Activated effector memory CD4-positive, alpha-beta T cell treated with Interleukin-2 at 50 U/mL for 16 hours (primary cell): ENCODE measurements at places on chromosomes 13 and 19.

DNA sequence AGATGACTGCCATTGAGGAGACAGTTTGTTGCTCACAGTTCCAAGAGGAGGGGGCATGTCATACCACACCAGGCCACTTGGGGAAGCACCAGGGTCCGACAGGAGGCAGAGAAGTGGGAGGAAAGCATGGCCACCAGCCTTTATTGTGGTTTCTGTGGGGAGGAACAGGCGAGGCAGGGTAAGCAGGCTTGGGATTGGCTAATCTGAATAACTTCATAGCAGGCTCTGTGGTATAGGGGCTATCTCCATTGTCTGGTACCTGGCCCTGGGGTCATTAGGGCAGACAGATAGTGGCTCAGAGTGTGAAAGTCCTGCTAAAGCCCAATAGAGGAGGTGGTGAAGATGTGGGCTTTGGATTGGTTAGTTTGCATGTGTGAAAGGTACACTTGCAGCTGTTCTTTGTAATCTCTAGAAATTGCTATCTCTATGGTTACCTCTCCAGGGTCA lies 35.5 kb downstream of the CBY2 start:
- DNase-seq: no peak

DNA sequence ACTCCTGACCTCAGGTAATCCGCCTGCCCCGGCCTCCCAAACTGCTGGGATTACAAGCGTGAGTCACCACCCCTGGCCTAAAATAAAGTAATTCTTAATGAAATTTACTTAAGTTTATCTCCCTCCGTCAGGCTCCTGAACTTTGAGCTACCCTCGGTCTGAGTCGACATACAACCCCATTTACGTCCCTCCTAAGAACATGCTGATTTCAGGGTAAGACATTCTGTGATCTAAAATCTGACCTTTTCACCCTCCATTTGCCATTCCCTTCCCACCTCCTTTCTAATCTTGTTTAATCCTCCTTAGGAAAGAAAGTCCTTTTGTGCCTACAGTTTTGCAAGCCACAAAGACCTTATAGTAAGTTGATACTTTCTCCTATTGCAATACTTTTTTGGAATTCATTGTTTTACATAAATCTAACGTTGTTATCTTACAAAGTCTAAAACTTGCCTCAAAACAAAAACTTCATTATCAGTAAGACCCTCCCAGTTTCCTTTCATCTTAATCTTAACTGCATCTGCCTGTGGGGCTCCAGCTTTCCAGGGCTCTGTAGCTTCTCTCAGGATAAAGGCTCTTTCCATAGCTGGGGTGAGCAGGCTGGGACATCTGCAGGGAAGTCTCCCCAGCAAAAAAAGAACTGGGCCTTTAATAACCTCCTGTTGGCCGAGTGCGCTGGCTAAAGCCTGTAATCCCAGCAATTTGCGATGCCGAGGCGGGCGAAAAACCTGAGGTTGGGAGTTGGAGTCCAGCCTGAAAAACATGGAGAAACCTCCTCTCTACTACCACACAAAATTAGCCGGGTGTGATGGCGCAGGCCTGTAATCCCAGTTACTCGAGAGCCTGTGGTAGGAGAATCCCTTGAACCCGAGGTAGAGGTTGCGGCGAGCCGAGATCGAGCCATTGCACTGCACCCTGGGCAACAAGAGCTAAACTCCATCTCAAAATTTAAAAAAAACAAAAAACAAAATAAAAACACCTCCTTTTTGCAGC lies 143.1 kb downstream of the ZNF737 start:
- DNase-seq: no peak

- no peak for DNase-seq
Observed at GRCh38 chr13:73110814-73111213, 52.0 kb downstream of the KLF5 start.

- DNase-seq: no peak
Observed at GRCh38 chr19:5994405-5995165, 16.6 kb upstream of the RANBP3 start.

DNA sequence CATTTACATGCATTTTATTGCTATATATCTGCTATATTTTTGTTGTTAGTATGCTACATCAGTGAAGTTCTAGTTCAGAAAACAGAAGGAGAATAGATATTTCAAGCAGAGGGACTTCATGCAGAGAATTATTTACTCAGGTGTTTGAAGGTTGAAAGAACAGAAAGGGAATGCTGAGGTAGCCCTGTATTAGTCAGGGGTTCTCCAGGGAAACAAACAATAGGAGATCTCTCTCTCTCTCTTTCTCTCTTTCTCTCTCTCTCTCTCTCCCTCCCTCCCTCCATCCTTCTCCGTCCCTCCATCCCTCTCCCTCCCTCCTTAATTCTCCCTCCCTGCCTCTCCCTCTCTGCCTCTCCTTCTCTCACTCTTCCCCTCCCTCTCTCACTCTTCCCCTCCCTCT lies 114.3 kb upstream of the TDRD3 start:
- DNase-seq: no peak

DNA sequence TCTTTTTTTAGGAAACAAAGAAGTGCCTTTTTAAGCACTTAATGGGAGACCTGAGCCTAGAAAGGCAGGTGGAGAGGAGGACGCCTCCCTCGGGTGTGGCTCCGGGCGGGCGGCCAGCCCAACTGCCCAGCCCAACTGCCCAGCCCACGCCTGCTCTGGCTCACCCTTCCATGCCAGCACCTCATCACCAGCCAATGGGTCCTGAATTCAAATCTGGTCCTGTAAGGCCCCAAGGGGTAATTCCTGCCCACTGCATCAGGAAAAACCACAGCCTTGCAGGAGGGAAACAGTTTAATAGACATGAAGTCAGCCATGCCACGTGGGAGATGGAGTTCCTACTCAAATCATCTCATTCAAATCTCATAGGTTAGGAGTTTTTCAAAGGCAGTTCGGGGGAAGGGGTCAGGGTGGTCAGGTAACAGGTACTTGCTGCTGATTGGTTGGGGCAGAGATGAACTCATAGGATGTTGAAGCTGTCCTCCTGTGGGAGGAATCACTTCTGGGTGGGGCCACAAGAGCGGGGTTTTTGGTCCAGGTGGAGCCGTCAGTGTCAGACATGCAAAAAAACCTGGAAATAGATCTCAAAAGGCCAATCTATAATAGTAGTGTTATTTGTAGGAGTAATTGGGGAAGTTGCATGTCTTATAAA lies 64.9 kb downstream of the HSPH1 start:
- no peak for DNase-seq

DNA sequence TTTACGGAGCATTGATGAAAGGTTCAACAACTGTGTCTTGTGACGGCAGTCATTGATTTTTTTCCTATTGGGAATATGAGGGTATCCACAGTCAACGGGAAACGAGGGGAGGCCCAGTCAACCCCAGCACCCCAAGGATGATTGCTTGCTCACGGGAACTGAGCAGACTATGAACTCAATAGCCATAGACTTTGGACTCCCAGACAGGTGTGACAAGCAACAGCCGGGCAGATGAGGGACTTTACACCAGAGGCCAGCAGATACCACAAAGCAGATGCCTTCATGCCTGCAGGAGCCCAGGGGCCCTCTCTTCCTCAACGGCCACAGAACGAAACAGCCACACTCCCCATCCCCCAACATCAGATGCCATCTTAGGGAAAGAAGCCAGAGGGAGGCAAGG lies 80.3 kb upstream of the FLT1 start:
- DNase-seq: no peak

DNA sequence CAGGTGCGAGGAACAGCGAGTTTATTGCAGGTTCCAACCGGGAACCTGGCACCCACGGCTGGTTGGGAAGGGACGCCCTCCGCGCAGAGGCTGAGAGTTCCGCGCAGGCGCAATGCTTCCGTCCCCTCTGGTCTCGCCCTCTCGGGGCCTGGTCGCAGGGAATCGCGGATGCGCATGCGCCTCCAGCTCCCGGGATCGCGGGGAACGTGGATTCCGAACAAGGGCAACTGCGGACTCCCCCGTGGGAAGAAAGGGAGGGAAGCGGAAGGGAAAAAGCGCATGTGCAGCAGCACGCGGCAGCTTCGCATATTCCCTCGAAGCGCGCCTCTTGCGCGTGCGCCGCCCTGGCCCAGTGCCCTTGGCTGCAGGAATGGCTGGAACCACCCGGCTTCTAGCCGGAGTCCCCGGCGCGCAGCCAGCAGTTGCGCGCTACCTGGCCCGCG lies 1.1 kb downstream of the TSSK6 start:
- no peak for DNase-seq

DNA sequence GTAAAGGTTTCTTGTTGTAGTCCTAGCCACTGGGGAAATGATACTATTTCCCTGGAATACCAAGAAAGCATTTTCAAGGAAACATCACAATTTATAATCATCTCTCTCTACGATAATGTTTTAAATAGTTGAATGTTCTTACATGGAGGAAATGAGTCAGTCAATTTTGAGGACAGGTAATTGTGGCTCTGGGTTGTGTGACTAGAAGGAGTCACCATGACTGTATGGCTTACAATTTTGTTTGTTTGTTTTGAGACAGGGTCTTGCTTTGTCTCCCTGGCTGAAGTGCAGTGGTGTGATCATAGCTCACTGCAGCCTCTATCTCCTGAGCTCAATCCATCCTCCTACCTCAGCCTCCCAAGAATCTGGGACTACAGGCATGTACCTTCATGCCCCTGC lies 47.4 kb downstream of the COG3 start:
- DNase-seq: no peak

- DNase-seq: no peak
Observed at GRCh38 chr19:21709464-21709863, 57.9 kb downstream of the ZNF100 start.

- DNase-seq: no peak
Observed at GRCh38 chr19:7078008-7078407, 8.5 kb downstream of the ZNF557 start.

- peak; percentile 53 for DNase-seq
Observed at GRCh38 chr19:10270180-10270615, 722 bp upstream of the ICAM1 start.
